ENCODE measurements at places on chromosomes 7 and 10.

DNA sequence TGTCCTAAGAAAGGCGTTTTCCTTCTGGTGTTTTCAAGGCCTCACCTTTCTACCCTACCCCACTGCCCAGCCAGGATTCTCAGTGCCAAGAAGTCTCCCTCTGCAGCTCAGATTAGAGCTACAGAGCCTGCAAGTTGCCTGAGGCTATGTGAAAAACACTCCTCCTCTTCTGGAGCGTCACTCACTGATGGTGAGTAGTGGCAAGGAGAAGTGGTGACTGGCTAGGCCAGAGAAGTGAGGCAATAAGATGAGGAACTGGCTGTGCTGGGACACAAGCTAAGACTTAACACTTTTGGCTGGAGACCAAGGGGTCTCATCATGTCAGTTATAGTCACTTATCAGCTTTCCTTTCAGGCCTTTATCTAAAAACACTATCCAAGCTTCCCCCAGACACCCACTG lies 86.7 kb upstream of the PRKAR2B start:
- DNase-seq: no peak

- no peak for DNase-seq
Observed at GRCh38 chr7:121936951-121937623, 64.1 kb downstream of the PTPRZ1 start.

- no peak for DNase-seq
Observed at GRCh38 chr7:149490083-149490760, 7.4 kb downstream of the ZNF746 start.

DNA sequence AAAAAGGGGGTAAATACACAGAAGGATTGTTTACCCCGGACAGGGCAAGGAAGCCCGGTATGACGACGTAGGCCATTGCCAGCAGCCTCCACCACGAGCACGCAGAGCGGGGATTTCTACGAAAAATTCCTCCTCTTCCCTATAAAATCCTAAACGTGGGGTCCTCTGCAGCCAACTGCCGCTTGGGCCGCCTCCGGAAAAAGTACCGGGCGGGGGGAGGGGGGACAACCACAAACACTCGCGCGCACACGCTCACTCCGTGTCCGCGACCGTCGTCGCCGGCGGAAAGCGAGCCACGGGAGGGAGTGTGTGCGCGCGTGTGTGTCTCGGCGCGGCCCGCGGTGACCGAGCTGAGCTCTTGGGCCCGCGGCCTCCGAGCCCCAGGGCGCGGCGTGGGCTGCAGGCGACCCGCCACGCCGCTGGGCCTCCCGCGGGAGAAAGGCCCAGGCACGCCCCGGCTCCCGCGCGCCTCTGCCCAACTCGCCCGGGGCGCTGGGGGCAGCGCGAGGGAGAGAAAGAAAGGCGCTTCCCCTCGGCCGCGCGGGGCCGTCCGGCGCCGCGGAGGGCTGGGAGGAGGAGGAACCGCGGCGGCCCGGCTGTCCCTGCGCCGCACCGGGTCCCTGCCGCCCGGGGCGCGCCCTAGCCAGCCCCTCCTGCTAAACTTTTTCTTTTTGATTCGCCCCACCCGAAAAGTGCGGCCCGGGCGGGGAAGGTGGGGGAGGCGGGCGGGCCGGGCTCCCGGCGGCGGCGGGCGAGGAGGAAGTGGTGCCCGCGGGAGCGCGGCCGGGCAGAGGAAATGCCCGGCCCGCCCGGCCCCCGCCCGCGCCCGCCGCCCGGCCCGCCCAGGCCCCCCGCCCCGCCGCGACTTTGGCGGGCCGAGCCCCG lies 1.5 kb downstream of the CTBP2 start:
- peak; percentile 66 for DNase-seq

DNA sequence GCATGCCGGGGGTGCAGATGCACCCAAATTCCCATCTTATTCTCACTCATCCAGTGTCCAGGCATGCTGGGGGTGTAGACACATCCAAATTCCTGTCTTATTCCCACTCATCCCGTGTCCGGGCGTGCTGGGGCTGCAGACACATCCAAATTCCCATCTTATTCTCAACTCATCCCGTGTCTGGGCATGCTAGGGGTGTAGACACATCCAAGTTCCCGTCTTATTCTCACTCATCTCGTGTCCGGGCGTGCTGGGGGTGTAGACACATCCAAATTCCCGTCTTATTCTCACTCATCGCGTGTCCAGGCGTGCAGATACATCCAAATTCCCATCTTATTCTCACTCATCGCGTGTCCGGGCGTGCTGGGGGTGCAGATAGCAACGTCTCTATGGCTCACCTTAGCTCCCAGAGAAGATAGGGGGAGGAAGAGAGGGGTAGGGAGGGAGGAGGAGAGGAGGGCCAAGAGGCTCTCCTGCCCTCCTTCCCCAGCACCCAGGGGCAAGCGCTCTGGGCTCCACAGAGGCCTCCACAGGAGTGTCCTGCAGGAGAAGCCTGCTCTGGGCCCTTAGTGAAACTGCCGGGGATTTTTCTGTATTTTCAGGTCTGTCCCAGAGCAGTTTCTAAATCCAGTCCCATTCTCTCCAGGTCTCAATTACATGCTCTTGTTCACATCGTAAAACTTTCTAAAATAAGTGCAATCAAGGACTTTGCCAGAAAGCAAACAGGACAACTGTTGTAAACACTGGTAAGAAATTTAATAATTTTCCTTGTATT lies 210.8 kb downstream of the DIP2C start:
- no peak for DNase-seq

DNA sequence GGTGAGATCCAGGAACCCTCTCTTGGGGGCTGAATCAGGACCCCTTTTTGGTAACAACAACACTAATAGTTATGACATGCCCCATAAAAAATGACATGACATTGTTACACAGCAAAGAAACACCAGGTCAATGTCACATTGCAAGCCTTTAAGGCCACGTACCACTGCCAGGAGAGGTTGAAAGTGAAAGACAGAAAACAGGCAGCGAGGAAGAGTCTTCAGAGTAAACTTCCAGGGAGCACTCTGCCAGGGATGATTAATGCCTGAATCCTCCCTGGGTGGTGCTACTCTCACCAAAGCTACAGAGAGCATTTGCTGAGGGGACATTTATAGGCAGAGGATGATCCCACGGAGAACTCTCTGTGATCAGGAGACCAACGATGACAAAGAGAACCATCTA lies 551.6 kb downstream of the CALN1 start:
- DNase-seq: no peak

- no peak for DNase-seq
Observed at GRCh38 chr10:7359954-7360353, 50.9 kb downstream of the SFMBT2 start.

DNA sequence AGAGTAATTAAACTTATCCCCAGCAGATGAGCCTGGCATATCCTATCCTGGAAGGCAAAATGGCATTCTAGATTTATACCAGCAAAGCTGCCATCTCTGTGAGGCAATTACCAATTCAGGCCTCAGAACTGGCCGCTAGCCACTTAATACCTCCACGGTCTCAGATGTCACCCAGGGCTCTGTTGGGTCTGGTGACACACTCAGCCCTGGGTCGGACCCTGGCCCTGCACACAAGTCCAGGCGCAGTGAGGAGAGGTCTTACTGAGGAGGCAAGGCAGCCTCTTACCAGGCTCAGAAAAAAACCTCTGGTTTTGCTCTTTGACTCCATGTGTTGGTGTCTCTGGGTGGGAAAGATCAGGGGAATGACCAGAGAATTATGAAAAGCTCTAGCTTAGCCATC lies 186.6 kb downstream of the EMX2 start:
- no peak for DNase-seq

- DNase-seq: no peak
Observed at GRCh38 chr7:68295386-68295785, 1298.8 kb downstream of the TYW1 start.

DNA sequence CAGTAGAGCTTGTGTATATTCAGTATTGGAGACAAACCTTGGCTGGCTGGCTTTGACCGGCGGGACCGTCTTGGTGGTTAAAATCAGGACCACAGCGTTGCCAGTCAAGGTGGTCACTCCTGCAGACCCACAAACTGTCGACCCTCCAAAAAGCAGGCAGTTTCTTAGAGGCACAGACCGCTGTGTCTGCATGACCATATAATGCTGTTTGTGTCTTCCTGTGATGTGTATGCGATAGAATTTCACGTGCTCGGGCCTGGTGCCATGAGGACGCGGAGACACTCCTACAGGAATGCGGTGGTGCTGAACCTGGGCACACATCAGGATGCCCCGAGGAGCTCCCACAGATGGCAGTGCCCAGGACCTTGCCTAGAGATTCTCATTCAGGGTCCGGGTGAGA lies 34.8 kb downstream of the BNIP3 start:
- no peak for DNase-seq

GRCh38 chr7:6170571-6171531 lies 101.6 kb downstream of the CYTH3 start:
- DNase-seq: no peak

DNA sequence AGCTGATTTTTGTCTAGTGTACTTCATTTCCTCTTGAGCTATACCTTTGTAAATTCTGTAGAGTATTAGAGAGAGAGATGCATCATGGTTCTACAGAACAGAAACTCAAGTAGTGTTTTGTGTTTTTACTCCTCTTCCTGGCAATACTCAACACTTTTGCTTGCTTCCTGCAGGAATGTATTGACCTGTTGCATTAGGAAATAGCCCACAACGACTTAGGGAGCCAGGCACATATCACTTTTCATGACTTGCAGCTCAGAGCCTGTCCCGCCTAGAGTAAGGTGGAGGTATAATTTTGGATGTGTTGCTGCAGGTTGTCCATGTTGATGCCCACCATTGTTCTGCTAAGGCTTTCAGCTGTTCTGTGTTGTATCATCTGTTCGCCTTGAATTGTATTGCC lies 216.3 kb downstream of the SDK1 start:
- no peak for DNase-seq

GRCh38 chr7:4013793-4014192 lies 668.3 kb upstream of the FOXK1 start:
- no peak for DNase-seq

- DNase-seq: no peak
Observed at GRCh38 chr7:21454182-21454581, 26.3 kb downstream of the SP4 start.

DNA sequence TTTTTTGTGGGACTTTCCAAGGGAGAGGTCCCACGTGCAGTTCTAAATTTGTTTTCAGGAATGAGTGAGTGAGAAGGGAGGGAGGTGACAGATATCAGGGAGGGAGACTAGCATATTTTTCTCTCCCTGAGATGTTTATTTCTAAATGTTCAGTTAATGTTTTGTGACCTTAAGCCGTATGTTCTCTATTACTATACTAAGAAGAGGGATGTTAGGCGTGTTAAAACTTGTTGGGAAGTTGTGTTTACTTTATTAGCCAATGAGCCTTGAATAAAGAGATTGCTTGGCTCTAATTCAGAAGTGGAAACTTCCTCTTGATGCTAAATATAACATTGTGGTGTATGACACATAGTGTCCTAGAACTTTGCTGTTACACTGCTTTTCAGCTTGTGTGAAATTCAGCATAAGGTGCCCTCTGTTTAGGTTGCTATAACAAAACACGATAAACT lies 37.3 kb downstream of the DNAH11 start:
- peak; percentile 68 for DNase-seq

DNA sequence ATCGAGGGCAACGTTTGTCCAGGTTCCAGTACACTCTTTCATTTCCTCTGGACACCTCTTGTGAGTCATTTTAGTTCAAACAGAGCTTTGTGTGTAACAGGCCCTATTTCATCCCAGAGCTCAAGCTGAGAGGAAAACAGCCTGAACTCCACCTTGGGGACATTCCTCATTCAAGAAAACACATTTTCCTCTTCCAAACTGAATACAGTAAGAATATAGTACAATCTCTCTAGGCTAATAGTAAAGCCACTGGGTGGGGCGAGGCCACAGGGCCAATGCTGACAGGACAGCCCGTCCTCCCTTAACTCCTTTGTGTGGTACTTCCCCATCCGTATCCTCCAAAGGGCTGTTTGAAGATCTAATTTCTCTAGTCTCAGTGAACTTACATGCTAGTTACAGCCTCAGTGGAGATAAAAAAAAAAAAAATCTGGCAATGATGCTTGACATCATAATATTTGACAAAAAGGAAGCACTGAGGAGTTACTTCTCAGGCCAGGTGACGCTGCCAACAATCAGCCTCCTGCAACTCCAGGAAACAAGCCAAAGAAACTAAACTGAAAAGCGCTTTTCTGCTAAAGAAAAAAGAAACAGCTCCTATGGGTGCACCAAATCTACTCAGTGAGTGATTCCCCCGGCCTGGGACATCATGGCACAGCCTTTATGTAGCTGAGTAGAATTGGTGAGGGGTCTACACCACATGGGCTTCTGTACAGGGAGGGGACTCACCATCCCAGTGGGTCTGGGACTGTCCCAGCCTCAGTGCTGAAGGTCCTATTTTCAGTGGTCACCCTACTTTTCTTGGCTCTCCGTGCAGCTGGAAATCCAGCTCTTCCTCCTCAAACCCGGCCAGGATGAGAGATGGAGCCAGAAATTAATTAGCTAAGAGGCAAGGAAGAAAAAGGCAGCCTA lies 238.2 kb upstream of the NEBL start:
- DNase-seq: no peak

DNA sequence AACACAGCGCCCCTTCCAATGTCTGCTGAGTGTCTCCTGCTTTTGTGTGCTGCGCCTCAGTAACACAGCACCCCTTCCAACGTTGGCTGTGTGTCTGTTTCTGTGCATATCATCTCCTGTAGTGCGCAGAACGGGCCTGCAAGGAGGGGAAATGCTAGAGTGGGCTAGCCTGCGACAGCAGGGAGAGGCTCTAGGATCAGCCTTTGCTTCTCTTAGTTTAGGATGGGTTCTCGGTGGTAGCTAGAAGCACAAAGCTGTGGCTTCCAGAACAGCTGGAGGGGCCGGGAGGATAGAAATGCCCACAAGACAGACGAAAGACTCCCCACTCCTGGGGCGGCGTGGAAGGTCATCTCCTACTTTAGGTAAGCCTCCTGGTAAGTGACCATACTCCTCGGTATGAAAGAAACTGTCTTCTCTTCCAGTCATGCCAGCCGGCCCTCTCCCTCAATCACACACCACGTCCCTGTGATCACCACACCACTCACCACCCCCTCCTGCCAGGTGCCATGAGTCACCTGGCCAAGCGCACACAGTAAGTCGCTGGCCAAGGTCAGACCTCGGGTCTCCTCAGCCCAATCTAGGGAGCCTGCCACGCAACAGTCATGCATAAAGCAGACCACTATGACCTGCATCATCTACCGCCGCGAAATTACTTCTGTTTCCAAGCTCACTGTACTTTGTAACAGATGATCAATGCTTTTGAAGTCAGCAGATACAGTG lies 4.8 kb downstream of the PITRM1 start:
- no peak for DNase-seq

DNA sequence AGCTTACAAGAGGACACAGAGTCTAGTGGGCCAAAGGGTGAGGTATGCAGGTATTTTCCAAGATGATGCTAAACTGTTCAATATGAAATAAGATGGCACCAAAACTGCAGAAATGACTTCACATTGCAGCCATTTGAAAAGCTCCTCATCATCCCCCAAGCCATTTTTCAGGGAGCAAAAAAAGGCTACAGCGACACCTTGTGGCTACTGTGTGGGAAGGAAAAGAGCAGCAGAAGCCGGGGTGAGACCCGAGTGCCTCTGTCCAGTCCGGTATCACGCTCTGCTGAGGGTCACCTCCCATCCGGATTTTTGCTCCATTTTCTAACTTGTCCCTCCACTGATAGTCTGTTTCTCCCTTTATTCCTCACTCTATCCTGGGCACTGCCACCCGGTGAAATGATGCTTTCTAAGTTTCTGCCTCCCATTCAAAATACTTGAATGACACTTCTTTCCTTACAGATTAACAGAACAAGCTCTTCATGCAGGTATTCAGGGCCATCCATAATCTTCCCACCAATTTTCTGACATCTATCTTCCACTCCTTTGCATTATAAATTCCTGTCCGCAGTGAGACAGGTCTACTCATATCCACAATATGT lies 220.2 kb downstream of the DGKI start:
- peak; percentile 76 for DNase-seq

GRCh38 chr10:30818010-30818660 lies 188.6 kb upstream of the LYZL2 start:
- peak; percentile 68 for DNase-seq

GRCh38 chr10:78365694-78366093 lies 332.0 kb downstream of the RPS24 start:
- no peak for DNase-seq
